ENCODE measurements at places on chromosomes 3 and 15.

- DNase-seq, result no peak
Observed at GRCh38 chr3:42067326-42067725, 23.8 kb upstream of the TRAK1 start.

GRCh38 chr3:194536871-194537637, 50.3 kb upstream of the ATP13A3 start:
- no peak for DNase-seq

GRCh38 chr3:56123487-56123886, 344.8 kb downstream of the ERC2 start:
- no peak for DNase-seq

DNA sequence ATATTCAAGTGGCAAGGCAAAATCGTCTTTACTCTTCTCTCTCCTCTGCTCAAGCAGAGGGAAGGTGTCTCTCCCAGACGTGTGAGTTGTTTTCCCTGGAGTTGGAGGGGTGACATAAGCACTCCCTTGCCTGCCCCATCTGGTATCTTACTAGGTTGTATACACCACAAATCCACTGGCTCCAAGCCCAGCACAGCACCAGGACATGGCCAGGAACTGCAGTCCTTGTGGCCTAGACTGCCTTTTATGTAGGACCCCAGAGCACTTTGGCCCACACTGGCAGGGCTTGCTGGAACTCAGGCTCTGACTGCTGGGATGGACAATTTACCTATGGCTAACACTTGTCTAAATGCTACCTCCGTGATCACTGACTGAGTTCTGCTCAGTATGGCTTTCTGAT, 34.0 kb downstream of the DZIP3 start:
- DNase-seq, result no peak

DNA sequence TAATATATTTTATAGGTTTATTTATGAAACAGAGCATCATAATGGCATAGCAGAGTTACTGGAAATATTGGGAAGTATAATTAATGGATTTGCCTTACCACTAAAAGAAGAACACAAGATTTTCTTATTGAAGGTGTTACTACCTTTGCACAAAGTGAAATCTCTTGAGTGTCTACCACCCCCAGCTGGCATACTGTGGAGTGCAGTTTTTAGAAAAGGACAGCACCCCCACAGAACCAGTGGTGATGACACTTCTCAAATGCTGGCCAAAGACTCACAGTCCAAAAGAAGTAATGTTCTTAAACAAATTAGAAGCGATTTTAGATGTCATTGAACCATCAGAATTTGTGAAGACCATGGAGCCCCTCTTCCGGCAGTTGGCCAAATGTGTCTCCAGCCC, 58.1 kb downstream of the DNAH1 start:
- no peak for DNase-seq

DNA sequence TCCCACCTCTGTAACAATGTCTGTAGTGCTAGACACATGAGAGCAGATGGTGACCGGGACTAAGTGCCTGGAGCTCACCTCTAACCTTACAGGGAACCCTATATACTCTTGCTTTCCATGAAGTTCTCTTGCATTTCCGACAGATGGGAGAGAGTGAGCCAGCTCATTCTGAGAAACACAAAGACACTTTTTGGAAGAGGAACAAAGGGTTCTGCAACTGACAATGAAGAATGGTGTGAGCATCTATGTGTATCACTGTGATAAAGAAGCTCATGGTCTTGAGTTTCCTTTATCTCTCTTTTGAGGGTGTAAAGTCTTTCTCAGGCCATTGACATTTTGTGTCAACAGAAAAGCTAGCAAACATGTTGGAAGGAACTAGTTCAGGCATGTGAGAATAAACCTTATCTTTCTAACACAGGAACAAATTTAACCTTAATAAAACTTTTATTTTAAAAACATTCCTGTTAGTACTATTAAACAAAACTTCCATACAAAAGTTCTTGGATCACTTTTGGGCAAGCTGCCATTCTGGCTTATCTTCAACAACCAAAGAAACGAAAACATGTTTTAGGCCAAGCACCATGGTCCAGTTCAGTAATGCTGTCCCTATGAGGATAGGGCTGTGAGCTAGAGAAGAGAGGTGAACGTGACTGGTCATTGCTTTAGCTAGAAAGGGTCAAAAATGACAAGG, 142.7 kb downstream of the THRB start:
- no peak for DNase-seq

- DNase-seq, result no peak
Observed at GRCh38 chr15:40941068-40941527, 12.0 kb downstream of the DLL4 start.

GRCh38 chr3:129888771-129889170, 4.7 kb downstream of the TMCC1 start:
- no peak for DNase-seq

DNA sequence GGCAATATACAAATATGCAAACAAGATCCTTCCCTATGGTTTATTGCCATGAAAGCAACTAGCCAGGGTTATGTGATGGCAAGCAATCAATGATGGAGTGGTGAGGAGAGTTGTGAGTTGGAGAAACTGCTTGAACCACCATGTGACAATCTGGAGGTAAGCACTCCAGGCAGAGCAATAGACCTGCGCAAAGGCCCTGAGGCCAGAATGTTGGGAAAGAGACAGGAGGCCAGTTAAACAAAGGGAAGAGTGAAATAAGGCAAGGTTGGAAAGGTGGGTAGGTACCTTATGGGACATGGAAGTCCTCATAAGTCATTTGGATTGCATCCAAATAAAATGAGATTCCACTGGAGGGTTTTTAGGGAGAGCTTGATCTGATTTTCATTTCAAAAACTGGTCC, 80.0 kb upstream of the WNT5A start:
- DNase-seq, result no peak

- peak; percentile 21 for DNase-seq
Observed at GRCh38 chr15:42348083-42348482, 11.2 kb upstream of the CAPN3 start.

- DNase-seq, result no peak
Observed at GRCh38 chr15:48073881-48074280, 46.9 kb upstream of the SLC24A5 start.

DNA sequence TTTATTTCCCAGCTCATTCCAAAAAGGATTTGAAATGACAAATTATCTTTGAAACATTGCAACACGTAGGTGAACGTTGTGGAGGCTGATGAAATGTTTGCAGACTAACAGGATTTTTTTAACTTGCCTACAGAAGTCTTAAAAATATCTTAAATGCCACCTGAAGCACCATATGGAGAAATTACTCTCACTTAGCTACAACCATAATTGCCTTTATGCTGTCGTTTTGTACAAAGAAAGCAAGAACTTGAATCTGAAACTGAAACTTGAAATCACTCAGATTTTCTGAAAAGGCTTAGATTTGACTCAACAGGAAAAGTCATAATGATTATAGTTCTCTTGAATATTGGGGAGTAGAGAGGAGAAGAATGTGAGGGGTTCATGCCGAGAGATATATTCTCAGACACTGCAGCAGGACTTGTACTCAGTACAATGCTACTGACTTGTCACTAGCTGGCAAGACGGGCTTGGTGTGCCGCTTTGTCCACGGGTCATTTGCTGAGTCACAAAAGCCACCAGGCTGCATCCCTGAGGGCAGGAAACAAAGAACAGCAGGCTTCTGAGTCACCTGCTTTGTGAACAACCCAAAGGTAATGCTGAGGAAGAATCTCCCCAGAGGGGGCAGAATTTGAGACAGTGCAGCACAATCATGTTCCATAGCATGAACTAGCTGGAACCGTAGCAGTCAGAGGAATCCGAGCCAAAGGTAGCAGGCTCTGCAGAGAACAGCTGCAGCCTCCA, 7.1 kb upstream of the FMN1 start:
- DNase-seq, result peak; percentile 68

DNA sequence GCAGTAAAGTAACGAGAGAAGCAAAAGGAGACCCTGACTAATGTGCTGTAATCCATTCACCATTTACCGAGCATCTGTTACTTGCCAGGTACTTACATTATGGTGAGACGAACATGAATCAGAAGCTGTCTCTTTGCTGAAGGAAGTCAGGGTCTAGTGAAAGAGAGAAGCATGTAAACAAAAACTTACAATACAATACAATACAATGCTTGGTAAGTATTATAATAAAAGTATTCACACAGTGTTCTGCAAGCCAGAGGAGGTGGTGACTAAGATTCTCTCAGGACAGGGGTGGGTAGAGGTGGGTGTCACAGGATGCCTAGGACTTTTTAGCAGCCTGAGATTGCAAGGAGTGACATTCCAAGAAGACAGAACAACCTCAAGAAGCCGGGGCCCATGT, 50.2 kb upstream of the MGA start:
- no peak for DNase-seq

GRCh38 chr3:192916371-192917027, 1.2 kb downstream of the MB21D2 start:
- peak; percentile 21 for DNase-seq

GRCh38 chr3:73284472-73284871, 223.0 kb downstream of the EBLN2 start:
- no peak for DNase-seq

GRCh38 chr3:25820366-25820765, 30.5 kb downstream of the OXSM start:
- DNase-seq, result peak; percentile 78

- DNase-seq, result no peak
Observed at GRCh38 chr15:78977091-78977571, 32.3 kb upstream of the CTSH start.

DNA sequence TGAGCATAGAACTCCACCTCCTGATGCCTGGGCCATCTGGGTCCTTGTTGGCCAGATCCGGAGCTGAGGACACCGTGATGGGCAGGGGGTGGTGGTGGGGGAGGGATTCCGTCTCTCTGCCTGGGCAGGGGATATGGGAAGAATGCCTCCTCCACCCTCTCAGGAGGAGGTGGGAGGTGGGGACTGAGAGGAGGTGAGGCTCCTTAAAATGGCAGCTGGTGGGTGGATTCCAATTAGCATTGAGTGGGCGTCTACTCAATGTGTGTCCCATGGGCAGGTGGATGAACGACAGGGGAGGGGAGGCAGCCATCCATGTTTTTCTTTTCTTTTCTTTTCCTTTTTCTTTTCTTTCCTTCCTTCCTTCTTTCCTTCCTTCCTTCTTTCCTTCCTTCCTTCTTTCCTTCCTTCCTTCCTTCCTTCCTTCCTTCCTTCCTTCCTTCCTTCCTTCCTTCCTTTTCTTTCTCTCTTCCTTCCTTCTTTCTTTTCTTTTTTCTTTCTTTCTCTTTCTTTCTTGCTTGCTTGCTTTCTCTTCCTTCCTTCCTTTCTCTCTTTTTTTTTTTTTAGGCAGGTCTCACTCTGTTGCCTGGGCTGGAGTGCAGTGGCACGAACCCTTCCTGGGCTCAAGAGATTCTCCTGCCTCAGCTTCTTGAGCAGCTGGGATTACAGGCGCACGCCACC, 5.0 kb downstream of the SLC28A1 start:
- DNase-seq, result no peak

DNA sequence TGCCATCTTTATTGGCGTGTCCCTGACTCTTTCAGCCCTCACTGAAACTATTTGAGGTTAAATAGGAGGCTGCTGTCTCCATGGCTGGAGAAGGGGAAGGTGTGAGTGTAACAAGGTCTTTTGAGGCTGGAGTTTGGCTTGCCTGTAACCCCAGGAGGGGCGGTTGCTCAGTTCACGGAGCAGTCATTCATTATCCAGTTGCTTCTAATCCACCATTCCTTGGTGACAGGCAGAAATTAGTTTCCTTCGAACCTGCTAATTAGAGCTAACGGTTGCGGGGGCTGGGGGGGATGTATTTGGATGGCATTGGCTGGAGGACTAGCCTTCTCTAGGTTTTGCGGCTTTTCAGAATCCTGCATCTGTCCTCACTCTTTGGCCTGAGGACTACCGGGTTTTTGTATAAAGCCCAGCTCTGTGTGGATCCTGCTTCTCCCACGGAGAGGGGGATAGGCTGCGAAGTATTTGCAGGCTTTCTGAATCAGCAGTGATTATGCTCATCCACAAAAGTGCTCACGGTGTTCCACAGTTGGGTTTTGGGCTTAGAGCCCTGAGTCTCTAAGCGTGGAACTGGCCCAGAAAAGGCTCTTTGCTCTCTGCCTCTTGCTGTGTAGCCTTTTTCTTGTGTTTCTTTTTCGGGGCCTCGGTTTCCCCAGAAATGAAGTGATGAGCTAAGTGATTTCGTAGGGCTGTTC, 18.6 kb downstream of the FGD5 start:
- DNase-seq, result no peak

DNA sequence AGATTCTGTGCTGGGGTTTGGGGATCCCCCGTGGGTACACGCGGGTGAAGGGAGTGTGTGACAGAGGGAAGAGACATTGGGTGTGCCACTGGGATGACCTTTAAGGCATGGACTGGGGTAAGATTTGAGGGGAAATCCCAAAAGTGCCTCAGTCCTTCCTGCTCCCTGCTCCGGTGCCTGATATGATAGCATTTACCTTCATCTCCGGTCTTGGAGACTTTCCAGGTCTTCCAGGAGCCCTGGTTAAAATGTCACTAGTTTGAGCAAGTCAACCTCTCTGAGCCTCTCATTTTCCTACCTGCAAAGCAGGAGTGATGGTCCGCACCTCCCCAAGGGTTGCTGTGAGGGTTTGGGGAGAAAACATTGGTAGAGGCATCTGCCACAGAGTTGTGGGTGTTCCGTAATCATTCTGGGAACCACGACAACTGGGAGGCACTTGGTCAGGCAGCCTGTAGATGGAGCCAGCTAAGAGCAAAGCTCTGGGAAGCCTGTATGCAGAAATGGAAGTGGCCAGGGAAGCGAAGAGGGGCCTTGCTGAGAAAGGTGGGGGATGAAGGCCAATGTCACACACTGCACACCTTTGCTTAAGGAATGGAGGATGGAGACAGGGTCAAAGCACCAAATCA, 33.9 kb upstream of the KIF23 start:
- DNase-seq, result no peak

DNA sequence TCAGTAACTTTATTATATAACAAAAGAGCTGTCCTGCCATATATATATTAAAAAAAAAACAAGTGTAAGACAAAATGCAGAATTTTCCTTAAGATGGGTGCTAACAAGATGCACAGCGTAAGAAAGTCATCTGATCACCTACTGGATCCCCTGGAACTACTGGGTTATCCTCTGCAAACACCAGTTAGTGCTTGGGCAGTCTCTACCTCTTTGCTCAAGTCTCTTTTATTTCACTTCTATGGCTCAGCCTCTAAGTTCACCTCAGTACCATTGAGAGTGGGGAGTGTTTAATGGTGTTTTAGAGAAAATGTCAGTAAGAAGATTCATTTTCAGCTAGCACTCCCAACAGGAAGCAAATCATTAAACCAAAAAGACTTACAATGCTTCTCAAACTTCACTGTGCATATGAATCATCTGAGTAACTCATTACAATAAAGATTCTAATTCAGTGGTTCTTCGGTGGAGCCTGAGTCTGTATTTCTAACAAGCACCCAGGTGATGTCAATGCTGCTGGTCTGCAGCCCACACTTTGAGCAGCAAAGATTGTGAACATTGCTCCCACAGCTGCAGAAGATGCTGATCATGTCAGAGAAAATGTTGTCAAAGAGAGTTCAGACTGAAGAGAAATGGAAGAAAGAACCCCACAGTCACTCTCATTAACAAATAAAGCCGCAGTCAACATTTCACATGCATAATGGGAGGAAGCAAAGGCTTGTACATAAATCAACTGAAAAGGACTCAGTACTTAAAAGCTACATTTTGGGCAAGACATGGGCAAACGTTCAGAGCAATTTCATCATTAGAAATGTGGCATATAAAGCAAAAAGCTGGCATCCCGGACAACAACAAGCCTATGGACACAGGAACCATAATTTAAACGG, 227.1 kb upstream of the ATP11B start:
- no peak for DNase-seq

Data from RKO (cell line).